Common myeloid progenitor, CD34-positive (primary cell): ENCODE measurements at places on chromosomes 12 and 14.

GRCh38 chr12:105267711-105268110 is 31.7 kb upstream of the APPL2 start:
- DNase-seq, result no peak

- DNase-seq, result no peak
Observed at GRCh38 chr12:67426067-67426466, 156.9 kb downstream of the CAND1 start.

GRCh38 chr12:108820707-108821406 is 36.5 kb downstream of the SSH1 start:
- no peak for DNase-seq

- no peak for DNase-seq
Observed at GRCh38 chr12:111417784-111418593, 12.3 kb downstream of the SH2B3 start.

- DNase-seq, result no peak
Observed at GRCh38 chr14:24392325-24393091, 6.3 kb upstream of the NYNRIN start.

GRCh38 chr12:62401631-62402030 is 65.0 kb upstream of the MON2 start:
- DNase-seq, result peak; percentile 35

GRCh38 chr14:22768947-22769346 is 2.5 kb downstream of the OXA1L start:
- no peak for DNase-seq

DNA sequence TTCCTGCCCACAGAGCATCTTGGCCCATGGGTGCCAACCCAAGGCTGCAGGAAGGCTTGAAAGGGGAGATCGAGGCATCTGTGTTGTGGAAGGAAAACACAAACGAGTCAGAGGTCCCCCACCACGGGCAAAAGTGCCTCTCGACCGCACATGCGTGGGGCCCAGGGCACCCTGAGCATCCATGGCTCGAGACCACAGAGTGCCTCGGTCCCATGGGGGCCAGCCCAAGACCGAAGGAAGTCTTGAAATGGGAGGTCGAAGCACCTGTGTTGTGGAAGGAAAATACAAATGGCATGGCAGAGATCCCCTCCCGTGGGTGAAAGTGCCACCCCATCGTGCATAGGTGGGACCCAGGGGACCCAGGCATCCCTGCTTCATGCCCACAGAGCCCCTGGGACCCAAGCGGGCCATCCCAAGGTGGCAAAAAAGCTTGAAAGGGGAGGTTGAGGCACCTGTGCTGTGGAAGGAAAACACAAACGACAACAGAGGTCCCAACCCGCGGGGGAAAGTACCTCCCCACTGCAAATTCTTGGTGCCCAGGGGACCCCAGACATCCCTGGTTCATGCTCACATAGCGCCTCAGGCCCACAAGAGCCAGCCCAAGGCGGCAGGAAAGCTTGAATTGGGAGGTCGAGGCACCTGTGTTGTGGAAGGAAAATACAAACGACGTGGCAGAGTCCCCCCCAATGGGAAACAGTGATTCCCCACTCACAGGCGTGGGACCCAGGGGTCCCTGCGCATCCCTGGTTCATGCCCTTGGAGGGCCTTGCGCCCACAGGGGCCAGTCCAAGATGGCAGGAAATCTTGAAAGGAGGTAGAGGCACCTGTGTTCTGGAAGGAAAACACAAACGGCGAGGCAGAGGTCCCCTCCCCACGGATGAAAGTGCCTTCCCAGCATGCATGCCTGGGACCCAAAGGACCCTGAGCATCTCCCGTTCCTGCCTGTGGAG is 373.0 kb downstream of the ALG10 start:
- DNase-seq, result no peak

DNA sequence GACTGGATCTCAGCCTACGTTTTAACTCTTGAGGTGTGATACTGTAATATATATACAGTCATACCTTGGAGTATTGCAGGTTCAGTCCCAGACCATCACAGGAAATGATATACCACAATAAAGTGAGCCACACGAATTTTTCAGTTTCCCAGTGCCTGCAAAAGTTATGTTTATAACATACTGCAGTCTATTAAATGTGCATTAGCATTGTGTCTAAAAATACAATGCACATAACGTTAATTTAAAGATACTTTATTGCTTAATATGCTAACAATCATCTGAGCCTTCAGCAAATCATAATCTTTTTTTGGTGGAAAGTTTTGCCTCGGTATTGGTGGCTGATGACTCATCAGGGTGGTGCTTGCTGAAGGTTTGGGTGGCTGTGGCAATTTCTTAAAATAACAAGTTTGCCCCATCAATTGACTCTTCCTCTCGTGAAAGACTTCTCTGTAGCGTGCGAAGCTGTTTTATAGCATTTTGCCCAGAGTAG is 18.9 kb downstream of the PYROXD1 start:
- no peak for DNase-seq

- peak; percentile 81 for DNase-seq
Observed at GRCh38 chr14:104650057-104650980, 39.1 kb upstream of the INF2 start.

DNA sequence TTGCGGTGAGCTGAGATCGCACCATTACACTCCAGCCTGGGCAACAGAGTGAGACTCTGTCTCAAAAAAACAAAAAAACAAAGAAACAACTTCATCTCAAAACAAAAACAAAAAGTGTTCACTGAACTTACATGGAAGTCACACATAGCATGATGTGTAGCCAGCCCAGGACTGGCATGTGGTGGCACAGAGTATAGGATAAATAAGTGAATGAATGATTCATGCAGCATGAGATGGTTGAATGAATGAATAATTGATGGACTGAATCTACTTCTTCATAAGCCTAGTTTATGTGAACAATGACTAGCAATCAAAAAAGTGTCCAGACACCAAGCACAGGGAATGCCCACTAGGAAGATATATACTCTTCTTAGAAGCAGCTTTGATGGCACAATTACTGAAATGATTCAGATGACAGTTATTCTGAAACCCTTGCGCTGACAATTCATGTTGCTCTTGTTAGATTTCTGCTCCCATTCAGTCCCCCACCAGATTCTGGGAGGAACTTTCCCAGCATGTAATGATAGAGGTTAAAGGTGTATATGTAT is 31.6 kb upstream of the SERPINA6 start:
- DNase-seq, result no peak

- peak; percentile 32 for DNase-seq
Observed at GRCh38 chr14:77914073-77914721, 114.3 kb downstream of the ADCK1 start.

DNA sequence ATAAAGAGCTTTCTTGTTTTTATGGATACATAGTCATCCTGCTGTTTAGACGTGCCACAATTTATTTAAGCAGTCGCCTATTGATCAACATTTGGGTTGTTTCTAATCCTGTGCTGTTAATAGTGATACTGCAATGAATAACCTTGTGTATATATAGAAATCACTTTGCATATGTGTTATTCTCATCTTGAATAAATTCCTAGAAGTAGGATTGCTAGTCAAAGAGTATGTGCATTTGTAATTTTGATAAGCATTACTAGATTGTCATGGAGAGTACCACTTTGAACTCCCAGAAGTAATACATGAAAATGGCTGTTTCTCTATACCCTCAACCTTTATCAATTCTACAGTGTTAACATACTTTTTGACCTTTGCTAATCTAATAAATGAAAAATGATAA is 44.9 kb upstream of the KCNH3 start:
- DNase-seq, result no peak

- no peak for DNase-seq
Observed at GRCh38 chr12:107007411-107007810, 20.5 kb upstream of the MTERF2 start.

GRCh38 chr12:105575235-105575634 is 244.7 kb downstream of the C12orf75 start:
- no peak for DNase-seq

- DNase-seq, result no peak
Observed at GRCh38 chr12:27183342-27183741, 60.7 kb upstream of the STK38L start.

DNA sequence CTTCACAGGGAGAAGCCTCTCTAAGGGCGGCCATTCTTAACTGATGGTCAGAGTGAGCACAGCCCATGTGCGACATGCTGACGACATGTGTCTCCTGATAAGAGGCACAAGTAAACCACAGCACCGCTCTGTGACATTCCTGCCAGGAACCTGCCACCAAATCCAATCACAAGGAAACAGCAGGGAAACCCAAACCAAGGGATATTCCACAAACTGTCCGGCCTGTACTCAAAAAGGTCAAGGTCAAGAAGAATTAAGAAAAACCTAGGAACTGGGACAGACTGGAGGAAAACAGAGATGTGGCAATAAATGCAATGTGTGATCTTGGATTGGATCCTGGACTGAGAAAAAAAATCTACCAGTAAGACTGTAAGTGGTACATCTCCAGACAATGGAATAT is 91.9 kb downstream of the SYNE3 start:
- DNase-seq, result peak; percentile 4

GRCh38 chr12:113457185-113457584 is 14.5 kb downstream of the LHX5 start:
- DNase-seq, result no peak

DNA sequence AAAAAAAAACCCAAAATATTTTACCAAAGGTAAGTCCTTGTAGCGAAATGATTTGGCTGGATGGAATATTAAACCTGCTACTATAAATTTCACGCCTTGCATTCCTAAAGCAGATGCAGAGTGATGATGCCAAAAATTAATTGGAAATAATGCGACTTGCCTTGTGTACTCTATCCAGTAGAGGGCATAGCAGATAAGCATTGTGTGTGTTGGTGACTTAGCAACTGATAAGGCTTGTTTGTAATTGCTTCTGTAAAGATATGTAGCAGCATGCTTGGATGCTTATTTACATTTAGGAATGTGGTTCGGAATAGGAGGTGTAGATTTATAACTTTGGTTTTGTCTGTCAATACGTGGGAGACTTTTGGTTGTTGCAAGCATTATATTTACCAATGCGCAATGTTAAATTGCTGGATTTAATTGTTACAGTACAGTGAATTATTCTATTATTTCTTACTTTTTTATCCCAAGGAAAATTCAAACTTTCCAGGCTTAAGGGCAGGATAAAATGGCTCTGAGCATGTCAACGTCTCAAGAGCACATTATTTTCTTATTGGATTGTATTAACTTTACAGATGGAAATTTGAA is 80.5 kb downstream of the TMEM260 start:
- DNase-seq, result peak; percentile 61

DNA sequence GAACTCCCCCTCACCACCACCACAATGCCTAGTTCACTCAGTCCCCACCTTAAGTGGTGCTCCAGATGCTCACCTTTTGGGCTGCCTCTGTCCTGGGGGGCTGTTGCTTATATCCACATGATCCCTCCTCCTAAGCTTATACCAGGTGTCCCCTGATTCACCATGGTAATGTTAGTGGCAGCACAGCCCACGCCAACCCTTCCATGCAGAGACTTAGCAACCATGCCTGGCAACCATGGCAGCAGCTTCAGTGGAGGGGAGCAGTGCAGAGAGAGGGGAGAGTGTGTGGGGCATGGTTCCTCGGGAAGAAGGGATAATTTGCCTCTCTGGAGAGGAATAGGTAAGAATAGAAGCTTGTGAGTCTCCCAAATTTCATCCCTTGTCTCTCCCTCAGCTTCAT is 1.2 kb upstream of the DDN start:
- no peak for DNase-seq

- no peak for DNase-seq
Observed at GRCh38 chr14:57060276-57060955, 208.3 kb downstream of the EXOC5 start.

DNA sequence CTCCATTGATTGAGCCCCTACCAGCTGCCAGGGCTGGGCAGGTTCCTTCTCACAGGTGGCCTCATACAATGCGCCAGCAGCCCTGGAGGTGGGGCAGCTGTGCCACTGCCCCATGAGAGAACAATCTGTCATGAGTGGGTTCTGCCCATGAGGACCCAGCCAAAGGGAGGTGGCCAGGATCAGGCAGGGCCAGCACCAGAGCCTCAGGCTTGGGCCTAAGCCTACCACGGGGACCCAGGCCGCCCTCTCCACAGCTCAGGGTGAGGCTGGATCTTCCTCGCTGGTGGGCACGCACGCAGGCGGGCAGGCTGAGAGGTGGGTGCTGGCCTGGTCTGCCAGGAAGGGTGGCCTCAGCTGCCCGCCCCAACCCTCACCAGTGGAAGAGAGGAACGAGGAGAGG is 110.7 kb downstream of the KIF26A start:
- no peak for DNase-seq

DNA sequence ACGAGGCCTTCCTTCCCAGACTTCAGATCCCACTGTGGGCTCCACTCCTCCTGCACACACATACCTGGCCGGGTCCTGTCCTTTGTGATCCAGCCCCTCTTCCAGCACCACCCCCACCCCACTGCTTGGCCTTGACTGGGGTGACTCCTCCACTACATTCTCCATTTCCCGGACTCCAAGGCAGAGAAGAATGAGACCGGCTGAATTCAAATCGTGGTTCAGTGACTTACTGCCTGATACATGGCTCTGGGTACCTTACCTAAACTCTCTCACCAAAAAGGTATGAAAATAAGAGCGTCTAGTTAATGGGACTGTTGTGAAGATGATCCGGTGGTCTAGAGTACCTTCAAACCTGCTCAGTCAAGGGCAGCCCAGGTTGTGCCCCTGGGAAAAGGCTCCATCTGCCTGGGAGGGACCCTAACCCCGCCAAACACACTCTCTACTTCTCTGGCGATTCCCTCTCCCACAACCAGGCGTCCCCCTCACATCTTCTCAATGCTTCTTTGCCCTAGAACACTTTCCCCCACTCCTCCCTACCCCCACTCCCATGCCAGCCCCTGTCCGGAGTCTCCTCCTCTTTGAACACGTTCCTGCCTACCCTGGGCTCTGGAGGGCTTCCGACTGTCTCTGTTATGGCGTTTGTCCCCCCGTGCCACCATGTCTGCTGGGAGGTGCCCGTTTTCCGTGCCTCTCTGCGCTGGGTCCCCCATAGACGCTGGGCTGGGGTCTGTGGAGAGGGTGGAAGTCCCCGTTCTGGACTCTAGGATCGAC is 1.5 kb upstream of the ZBTB42 start:
- DNase-seq, result peak; percentile 78

DNA sequence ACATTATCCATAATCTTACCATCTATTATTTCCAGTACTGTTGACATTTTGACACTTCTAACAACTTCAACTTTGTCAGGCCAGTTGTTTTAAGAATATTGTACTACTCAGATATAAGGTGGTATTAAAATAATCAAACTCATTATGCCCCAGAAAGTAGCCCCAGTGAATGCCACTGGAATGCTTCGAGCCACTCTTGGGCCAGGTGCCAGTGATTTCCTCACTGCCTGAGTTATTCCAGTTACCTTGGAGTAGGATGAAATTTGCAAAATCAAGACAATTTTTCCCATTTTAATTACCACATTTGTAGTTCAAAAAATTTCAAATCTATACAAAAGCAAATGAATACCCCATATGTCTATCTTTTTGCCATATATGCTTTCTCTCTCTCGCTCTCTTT is 9.2 kb downstream of the CIPC start:
- DNase-seq, result no peak

DNA sequence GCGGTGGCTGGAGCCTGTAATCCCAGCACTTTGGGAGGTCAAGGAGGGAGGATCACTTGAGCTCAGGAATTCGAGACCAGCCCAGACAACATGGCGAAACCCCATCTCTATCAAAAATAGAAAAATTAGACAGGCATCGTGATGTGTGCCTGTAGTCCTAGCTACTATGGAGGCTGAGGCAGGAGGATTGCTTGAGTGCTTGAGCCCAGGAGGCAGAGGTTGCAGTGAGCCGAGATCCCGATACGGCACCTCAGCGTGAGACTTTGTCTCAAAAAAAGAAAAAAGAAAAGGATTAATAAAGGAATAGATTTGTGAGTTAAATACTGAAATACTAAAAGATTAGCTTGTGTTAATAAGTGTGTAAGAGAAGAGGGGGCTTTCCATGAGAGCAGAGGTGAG is 29.4 kb downstream of the RPGRIP1 start:
- DNase-seq, result no peak

GRCh38 chr14:89955022-89955744 is 544 bp upstream of the TDP1 start:
- no peak for DNase-seq
